Putamen (tissue), 1 donor: ENCODE measurements at places on chromosomes 7 and 10.

DNA sequence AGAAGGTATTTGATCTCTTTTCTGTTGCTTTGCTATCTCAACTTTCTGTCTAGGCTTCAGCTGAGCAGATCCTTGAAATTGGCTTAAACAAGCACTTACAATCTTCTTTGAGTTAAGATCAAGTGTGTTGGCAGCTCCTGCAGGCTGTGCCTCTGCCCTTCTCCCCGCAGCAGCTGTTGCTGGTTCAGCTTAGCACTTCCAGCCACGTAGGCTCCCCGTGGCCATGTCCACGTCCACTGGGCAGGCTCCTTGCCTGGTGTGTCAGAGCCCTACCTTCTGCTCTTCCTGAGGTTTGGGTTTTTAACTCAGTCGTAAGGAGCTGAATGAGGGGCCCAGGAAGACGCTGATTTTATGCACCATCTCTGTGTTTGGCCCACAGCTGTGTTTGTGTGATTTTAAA, 47.2 kb downstream of the CAMK1D start:
- no peak for DNase-seq

- DNase-seq = no peak
These were observed 4.5 kb upstream of the AEBP1 start for GRCh38 chr7:44099669-44100068.

GRCh38 chr7:17269341-17270221, 28.9 kb upstream of the AHR start:
- DNase-seq = no peak

- DNase-seq = no peak
These were observed 9.6 kb downstream of the NFKB2 start for GRCh38 chr10:102405108-102405571.

DNA sequence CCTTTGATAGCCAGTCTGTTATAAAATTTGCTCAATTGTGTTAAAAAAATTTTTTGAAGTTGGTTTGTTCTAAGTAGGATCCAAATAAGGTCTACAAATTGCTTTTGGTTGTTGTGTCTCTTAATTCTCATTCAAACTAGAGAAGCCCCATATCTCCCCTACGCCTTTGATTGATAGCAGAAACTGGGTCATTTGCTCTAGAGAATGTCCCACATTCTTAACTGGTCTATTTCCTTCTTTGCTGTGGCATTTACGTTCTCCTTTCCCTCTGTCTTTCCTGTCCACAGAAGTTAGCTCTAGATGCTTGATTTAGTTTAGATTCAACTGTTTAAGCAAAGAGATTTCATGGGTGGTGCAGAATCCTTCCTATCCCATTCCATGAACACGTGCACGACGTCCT, 174.6 kb upstream of the SVIL start:
- no peak for DNase-seq

GRCh38 chr10:31618541-31619291, 299.7 kb downstream of the ZEB1 start:
- DNase-seq = no peak

- no peak for DNase-seq
These were observed 90.7 kb upstream of the CAPZA2 start for GRCh38 chr7:116771640-116772039.

GRCh38 chr7:156731651-156732050, 91.1 kb downstream of the RNF32 start:
- no peak for DNase-seq

DNA sequence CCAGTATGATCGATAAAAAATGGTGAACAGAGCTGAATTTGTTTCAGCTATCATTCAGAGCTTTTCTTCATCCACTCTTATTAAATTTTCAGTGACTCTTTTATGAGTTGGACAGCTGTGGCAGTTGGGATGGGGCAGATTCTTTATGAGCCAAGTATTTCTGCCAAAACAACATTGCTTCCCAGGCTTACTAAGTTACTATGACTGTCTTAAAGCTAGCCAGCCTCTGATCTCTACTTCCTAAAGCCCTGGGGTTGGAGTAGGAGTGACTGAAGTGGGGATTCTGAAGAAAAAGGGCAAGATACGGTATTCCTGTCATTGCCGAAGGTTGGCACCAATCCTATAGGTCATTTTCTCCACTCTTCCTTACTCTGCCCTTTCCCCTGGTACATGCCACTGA, 12.7 kb downstream of the RPP30 start:
- DNase-seq = no peak

DNA sequence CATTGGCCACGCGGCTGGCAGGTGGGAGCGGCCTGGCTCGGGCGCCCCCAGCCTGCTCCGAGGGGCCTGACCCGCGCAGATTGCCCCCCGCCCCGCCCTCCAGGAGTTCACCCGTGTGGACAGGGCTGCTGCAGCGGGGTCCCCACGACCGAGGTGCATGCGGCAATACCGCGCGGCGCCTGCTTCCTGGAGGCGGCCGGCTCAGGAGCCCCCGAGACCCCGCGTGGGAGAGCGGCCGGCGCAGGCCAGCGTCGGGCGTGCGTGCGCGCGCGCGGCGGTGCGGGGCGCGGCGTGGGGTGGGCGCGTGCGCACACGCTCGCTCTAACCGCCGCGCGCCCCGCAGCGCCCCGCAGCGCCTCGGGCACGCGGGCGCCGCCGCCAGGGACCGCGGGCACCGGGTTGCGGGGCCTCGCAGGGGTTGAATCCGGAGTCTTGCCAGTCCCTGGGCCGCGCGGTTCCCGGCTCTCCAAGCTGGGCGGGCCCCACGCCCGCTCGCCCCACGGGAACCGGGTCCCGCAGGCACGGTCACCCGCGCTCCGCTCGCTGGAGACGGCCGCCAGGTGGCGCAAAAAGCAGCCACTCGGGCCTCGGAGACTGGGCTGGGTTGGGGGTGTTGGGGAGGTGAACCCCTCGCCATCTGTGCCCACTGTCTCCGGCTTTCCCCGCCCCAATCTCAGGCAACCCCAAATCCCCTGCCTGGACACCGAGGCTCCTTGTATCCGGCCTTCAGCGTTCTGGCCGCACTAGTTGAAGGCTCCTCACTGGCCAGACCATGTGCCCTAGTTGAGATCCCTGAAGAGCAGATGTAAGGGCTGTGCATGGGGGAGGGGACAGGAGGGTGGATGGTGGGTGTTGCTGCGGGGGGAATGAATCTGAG, 1.3 kb upstream of the ACHE start:
- no peak for DNase-seq

- no peak for DNase-seq
These were observed 93.7 kb downstream of the EPC1 start for GRCh38 chr10:32253276-32253675.

DNA sequence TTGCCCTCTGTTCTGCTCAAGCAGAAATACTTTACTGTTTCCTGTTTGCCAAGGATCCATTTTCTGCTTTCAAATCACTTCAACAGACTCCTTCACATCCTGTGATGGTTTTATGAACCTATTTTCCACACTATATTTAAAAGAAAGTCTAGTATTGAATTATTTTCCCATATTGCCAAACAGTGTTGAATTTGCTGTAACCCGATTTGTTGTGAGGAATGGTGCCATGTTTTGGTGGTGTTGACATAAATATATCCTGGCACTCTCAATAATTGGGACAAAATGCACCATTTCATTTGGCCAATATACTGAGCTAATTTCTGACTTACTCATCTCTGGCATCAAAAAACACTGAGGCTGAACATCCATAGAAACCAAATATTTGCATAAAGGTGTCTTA, 615.4 kb upstream of the SEMA3D start:
- no peak for DNase-seq

DNA sequence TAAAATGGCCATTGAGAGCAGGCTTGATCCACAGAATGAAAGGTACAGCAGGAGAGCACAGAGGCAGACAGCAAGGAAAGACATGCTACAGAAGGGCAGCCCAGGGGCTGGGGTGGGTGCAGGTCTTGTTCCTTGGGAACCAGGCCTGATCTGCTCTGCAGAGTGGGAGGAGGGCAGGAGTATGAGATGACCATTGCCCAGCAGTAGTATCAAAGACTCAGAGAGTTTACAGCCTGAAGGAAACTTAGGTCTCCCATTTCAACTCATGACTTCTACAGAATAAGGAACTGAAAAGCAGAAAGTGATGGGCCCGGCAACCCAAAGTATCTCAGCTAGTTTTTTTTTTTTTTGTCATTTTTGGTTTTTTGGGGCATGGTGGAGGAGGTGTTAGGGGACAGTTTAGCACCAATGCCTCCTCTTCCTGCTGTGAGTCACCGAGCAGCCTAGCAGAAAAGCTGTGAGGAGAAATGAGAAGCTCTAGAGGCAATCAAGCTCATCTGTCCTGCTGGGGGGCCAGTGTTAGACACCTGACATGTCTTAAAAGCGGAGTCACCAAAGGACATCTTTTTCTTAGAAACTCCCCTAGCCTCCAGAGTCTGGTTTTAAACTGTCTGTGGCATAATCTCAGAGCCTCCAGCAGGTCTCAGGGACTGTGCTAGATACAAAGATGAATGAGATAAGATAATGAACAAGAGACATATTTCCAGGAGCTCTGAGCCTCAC, 34.3 kb upstream of the HERPUD2 start:
- DNase-seq = no peak

- no peak for DNase-seq
These were observed 2.4 kb upstream of the UBE3C start for GRCh38 chr7:157136372-157136771.

GRCh38 chr7:95527776-95528250, 42.1 kb downstream of the ASB4 start:
- DNase-seq = no peak

- DNase-seq = no peak
These were observed 45.6 kb downstream of the NHLRC2 start for GRCh38 chr10:113899952-113900598.
